ENCODE measurements at places on chromosomes 12 and 14.

DNA sequence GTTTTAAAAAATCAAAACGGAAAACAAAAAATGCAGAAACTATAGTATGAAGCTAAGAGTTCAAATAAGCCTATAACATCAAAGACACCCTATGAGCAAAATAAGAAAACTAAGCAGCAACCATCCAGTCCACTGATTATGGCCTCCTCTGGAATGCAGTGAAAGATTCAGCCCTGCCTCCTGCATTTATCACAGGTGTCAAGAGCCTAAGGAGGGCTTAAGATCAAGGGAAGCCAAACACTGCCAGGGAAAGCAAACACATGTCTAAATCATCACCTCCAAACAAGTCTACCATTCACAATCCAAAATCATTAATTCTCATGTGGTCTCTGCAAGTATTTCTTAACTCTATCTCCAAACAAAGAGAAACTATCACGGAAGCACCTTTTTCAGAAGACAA is 28.4 kb downstream of the SARNP start:
- DNase-seq, result no peak

DNA sequence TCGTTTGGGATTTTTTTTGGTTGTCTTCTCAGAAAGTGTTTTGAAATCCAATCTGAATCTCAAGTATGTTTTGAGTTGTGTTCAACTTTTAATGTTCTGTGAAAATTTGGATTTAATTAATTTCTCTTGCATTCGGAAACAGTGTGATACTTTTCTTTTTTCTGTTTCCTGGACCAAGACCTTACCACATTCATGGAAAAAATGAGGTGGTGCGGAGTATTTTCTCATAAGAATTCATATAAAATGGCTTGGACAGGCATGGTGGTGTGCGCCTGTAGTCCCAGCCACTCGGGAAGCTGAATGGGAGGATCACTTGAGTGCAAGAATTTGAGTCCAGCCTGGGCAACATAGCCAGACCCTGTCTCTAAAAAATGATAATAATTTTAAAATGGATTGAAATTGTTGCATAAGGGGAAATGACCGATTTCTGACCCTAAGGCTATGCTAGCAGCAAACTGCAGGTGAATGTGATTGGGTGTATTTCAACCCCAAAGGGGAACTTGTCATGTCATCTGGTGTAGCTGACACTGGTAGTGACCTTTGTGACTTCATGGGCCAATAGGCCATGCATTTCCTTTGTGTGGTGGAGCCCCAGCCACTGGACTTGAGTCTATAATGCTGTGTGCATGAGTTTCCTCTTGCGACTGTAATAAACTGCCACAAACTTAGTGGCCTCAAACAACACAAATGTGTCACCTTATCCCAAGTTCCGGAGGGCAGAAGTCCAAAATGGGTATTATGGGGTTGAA is 123.5 kb upstream of the RFLNA start:
- no peak for DNase-seq

- DNase-seq, result peak; percentile 66
Measured at GRCh38 chr12:591167-592023, 71.8 kb downstream of the NINJ2 start.

DNA sequence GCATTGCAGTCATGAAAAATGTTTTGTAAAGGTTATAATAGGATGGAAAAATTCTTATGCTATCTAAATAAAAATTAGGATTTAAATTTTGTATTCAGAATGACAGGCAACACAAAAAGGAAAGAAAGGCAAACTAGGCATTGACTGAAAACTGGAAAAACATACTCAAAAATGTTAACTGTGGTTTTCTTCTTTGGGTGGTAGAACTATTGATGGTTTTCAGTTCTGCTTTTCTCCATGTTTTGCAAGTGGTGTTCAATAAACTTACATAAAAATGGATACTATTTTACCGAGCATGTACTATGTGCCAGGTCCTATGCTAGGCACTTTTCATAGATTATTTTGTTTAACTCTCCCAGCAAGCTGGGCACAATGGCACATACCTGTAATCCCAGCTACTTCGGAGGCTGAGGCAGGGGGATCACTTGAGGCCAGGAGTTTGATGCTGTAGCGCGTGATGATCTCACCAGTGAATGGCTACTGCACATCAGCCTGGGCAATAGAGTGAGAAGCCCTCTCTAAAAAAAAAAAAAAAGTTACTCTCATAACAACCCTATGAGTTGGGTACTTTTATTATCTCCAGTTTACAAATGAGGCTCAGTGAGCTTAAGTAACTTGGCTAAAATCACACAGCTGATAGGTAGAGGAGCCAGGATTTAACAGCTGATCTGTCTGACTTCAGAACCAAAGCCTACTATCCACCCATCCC is 26.3 kb upstream of the TCP11L2 start:
- no peak for DNase-seq

DNA sequence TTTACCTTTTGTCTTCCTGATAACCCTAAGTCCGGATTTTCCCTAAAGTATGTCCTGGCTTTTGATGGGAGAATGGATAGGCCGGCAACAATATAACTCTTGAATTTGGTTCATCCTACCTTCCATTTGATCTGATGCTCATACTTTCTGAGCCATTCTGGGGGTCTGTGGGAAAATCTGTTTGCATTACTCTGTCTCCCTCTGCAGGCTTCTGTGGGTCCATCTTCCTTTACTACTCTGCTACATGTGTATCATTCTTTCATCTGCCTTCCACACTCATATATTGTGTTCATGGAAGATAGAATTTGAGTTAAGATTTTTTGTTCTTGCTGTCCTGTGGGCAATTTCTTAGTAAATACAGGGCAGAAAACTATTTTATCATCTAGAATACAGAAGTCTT is 101.5 kb downstream of the NAV3 start:
- peak; percentile 24 for DNase-seq
